ENCODE measurements at places on chromosomes 7 and 10.

DNA sequence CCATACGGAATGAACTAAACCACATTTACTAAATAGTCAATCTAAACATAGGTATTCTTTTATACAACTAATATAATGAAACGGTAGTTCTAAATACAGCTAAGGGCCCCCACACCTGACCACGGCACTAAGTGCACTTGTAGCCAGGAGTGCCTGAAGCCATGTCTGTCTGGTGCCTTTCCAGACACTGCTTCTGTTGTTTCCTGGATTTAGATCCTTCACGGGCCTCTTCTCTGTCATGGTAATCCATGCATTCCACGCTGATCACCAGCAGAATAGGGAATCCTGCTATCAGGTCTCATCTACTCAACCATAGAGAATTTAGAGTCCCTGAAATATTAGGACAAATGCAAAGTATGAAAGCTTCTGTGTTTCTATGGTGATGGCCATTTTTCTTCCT is 37.8 kb downstream of the OSBPL3 start:
- DNase-seq, result no peak

DNA sequence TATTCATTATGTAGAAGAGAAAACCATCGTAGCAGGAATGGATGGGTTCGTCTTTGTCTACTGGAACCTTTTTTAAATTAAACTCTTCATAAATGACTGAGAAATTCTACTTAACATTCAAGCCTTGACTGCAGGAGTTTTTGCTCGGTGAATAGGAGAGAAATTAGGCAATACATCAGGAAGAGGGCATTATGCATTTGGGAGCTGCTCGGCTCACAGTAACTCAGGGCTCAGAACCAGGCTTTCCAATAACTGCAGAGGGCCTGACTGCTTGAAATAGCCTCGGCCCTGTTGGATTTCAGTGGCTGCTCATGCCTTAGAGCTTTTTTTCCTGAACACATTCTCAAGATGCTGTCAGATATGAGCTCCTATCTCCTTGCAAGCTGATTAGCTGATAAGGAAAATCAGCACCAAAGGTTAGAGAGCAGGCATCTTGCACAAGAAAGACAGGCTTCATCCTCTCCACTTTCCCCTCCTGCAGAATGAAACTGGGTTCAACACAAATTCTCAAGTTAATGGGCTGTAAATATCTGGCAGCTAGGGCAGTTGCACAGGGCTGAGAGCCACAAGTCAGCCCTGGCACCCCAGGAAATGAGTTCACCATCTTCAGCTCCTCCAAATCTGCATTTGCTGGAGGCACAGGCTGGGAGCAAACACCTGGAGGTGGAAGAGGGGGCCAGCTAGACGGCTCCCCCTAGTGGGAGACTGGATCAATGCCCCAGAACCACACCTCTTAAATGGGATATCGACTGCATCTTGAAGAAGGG is 24.3 kb downstream of the TECTB start:
- DNase-seq, result no peak

- DNase-seq, result no peak
Observed at GRCh38 chr10:12198156-12198555, 2.2 kb downstream of the CDC123 start.

GRCh38 chr7:81245353-81245752 is 326.5 kb upstream of the SEMA3C start:
- no peak for DNase-seq

- no peak for DNase-seq
Observed at GRCh38 chr10:61812052-61812721, 89.3 kb upstream of the ARID5B start.

- DNase-seq, result no peak
Observed at GRCh38 chr10:75736151-75736640, 304.8 kb downstream of the LRMDA start.

- no peak for DNase-seq
Observed at GRCh38 chr7:301291-302053, 11.5 kb downstream of the FOXL3 start.

DNA sequence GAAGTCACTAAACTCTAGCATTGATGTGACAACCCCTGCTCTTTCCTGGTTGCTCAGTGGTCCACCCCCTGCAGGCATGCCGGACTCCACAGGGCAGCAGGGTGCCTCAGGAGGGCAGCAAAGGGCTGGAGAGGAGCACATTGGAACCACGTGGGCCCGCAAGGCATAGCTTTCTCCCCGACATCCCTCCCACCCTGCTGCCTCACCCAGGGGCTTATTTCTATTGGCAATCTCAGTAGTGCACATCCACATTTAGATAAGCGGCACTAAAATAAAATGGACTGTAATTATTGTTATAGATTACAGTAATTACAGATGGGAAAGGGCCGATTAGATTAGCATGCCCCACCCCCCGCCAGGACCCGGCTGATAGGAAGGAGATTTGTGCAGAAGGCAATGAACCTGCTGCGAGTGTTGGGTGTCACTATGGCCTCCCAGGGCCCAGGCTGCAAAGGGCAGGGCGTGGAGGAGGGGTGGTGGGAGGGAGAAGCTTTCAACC is 580.1 kb downstream of the GRID1 start:
- DNase-seq, result no peak

- DNase-seq, result no peak
Observed at GRCh38 chr10:34408956-34409355, 406.1 kb downstream of the PARD3 start.

GRCh38 chr10:95880704-95881103 is 27.1 kb upstream of the CC2D2B start:
- no peak for DNase-seq

DNA sequence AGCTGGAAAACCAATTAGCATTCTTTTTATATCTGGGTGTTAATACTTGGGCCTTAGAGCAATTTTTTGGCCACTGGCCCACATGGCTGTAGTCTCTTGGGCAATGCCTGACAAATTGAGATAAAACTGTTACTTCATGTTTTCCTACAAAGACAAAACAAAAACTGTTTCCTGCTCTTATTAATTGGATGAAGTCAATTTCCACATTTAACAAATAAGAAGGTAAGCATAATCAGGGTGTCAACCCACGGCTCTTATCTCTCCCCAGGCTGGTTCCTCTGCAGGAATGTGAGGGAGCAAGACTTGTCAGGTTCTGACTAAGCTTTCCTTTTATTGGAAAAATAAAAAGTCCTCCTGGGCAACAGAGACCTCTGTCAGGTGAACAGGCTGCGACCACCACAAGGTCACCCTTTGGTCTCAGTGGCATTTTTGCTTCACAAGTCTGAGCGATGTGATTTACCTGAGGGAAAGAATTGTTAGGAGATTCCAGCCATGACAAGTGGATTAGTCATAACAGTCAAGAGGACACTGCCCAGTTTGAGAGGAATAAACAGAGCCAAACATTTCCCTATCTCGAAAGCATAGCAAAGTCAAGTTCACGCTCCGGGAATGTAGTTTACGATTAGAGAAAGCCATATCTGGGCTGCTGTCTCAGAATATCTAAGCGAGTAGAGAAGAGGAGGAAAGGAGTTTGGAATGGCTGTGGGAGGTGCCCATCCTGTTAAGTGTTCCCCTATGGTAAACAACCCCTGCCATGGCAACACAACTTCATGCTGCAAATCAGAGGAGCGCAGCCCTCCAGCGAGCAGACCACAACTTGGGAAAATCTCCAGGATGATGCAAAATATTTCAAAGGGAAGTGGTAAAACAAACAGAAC is 144.4 kb downstream of the TES start:
- peak; percentile 94 for DNase-seq

GRCh38 chr7:132930881-132931280 is 151.0 kb downstream of the CHCHD3 start:
- DNase-seq, result no peak

GRCh38 chr7:127758845-127759244 is 106.9 kb downstream of the SND1 start:
- no peak for DNase-seq

DNA sequence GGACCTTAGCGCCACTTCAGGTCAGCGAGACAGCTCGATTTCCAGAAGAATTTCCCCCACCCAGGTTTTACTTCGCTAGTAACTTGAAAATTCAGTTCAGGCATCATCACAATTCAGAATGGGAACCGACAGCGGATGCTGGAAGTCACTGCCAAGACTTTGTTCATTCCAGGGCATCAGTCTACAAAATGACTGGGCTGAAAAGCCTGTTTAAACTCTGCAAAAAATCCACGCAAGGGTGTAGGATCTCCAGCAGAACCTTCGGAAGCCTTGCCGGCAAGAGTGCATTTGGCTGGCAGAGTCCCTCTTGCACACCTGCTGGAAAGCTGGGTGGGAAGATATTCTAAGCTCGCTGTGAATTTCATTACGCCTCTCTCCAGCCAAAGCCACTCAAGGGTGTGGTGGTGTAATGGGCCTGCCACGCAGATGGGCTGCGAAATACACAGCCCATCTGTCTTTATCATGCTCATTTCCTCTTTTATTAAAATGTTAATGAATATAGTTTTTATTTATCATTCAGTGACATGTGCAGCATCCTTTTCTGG is 672.0 kb upstream of the FOXK1 start:
- DNase-seq, result no peak

GRCh38 chr7:66970310-66970709 is 25.1 kb downstream of the SBDS start:
- DNase-seq, result no peak

- no peak for DNase-seq
Observed at GRCh38 chr7:128103498-128104107, 72.4 kb upstream of the LRRC4 start.

DNA sequence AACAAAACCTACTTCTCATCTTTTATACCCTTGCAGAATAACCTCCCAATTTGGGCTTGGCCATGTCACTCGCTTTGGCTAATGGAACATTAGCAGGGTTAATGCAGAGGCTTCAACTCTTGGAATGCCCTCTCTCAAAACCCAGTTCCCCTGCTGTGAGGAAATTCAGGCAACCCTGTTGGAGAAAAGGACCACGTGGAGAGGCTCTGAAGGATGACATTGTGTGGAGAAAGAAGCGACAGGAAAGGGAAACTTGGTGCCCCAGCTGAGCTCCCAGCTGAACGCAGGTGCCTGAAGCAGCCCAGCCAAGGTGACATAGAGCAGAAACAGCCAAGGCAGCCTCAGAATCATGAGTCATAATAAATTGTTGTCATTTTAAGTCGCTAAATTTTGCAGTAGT is 214.2 kb upstream of the GHITM start:
- DNase-seq, result no peak

GRCh38 chr7:75861636-75862035 is 17.2 kb upstream of the RHBDD2 start:
- no peak for DNase-seq

- DNase-seq, result no peak
Observed at GRCh38 chr7:137895301-137896221, 48.8 kb upstream of the DGKI start.

DNA sequence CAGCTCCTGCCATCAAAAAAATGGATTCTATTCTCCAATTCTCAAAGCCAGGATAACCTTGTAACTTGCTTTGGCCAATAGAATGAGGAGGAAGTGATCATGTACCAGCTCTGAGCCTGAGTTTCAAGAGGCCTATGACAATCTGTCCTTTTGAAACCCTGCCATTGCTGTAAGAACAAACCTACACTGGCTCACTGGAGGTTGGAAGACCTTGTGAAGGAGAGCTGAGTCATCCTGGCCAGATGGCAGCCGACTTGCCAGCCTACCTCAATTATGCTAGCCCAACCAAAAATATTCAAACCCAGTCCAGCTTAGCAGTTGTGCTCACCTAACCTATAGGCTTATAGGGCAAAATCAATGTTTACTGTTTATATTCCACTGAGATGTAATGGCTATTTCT is 93.0 kb downstream of the HGF start:
- DNase-seq, result no peak

- DNase-seq, result no peak
Observed at GRCh38 chr10:13527864-13528122, 1.0 kb downstream of the BEND7 start.

- DNase-seq, result no peak
Observed at GRCh38 chr10:37535459-37536246, 321.8 kb downstream of the ZNF248 start.

- DNase-seq, result no peak
Observed at GRCh38 chr10:35335133-35336083, 901 bp upstream of the CCNY start.

- DNase-seq, result no peak
Observed at GRCh38 chr7:33423646-33424020, 294.3 kb downstream of the BBS9 start.

DNA sequence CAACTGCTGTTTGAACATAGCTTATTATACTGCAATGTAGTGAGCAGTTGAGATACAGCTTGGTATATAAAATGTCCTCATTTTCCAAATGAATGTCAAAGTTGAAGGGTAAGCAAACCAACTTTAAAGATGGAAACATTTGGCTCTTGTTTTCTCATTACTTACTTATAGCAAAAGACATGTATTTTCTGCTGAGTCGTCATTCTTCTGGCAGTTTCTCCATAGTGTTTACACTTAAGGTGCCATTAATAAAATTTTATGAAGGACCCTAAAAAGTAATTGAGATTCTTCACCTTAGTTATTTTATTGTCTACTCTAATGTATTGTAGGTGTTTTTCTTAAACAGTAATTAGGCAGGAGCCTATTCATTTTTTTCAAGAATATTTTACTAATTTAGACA is 68.6 kb downstream of the INSYN2A start:
- no peak for DNase-seq

- DNase-seq, result peak; percentile 90
Observed at GRCh38 chr7:66267249-66267648, 62.1 kb downstream of the TPST1 start.

DNA sequence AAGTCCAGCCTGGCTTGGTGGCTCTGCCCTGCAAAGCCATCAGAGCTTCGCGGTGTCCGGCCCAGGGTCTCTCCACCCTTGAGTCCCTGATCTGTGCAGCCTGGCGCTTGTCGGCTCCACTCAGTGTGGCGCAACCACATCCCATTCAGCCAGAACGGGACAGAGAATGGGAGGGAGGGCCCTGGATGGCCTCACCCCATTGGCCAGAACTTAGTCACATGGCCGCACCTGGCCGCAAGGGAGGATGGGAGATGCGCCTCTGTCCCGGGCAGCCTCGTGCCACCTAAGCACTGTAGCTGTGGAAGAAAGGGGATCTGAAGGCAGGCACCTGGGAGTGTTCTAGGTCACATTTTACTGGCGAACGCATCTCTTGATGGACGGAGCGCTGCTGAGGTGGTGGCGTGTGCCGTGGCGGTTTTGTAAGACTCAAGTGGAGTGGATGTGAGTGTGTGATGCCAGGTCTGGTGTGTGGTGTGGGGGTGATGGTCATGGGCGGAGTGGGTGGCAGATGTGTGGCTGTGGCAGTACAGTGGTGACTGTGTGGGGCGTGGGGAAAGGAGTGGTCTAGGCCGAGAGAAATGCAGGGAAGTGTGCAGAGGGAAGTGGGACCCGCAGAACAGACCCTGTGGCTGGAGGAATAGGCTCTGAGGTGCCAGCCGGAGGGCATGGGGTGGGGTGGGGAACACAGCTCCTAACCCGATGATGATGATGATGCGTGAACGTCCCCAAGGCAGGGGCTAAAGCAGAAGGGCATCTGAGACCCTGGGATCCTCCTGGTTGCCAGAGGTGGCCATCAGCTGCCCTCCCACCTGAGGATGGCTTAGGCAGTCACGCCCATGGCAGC is 19.0 kb downstream of the CLEC2L start:
- DNase-seq, result no peak

DNA sequence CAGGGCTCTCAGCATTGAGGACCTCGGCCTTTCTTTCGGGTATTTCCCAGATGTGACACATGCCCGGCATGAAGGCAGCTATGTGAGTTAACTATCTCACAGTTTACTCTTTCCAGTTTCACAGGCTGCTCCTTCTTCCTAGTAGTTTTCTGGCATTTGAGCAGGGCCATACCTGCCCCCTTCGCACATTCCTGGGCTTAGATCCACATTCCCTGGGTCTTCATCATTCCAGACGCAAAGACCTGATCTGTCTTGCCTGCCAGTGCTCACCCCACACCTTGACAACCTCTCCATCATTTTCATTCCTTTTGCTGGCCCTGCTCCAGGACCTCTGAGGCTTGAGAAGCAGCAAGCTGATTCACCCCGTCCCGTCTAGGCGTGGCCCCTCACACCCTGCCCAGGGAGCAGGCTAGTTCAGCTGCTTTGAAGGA is 227.5 kb downstream of the WDR11 start:
- no peak for DNase-seq

All from AG09309 (cell line).